Stimulated activated CD8-positive, alpha-beta memory T cell treated with anti-CD3 and anti-CD28 coated beads, Interleukin-4, amount 100 ng/mL, for 4 hours (primary cell): ENCODE measurements at places on chromosomes 11 and 22.

- no peak for DNase-seq
These were observed 28.6 kb downstream of the MYO7A start for GRCh38 chr11:77156396-77157195.

DNA sequence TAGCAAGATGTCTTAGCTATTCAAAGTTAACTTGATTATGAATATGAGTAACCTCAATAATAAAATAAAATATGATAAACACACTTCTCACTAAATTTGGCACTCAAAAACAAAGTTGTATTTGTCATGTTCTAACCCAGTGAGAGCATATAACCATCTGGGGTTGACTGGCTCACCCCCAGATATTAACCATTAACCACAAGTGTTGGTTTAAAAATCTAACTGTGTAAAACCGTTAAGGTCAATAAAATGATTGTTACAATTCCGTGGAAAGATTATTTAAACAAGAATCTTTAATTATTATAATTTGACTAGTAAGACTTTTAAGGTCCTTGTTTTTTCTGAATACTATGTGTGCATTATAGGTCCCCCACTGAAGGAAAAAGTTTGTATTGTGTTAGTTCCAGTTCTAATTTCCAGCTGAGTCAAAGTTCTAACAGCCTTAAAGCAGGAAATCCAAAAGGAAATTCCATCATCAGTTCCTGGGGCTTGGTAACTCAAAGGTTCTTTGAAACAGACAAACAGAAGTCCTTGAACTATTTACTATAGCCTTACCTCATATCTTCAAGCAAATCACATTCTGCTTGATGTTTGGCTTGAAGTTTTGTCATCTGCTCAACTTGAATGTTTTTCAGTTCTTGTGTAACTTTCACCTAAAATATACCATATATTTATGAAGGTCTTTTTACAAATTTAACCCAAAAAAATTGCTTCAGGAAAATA, 2.5 kb downstream of the FCHSD2 start:
- no peak for DNase-seq

- DNase-seq, result no peak
These were observed 54.1 kb downstream of the PDHX start for GRCh38 chr11:34970480-34970879.

DNA sequence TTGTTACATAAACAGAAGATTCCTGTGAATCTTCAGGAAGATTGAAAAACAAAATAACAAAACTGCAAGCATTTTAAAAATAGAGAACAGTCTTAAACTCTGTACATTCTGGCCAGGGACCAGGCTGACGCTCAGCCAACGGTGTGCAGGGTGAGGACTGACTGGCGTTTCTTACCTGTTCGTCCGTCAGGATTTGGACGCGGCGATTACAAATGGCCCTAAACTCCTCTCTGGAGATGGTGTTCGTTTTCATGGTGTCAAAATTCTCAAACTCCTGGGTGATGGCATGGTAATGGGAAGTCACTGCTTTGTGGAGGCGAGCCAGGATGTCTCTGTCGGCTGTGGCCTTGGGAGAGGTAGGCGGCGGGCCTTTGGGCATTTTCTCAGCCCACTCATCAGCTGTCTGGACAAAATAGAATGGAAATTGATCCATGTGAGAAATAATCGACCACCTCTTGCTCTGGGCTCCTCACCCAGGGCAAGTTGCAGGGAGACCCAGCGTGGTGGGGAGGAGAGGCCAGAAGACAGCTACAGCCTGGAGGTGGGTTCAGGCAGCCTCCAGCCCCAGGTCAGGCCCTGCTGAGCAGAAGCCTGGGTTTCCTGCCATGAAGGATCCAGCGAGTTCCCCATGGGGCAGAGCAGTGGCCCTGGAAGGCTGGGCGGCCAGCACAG, 143.0 kb downstream of the MPPED1 start:
- DNase-seq, result no peak
